ENCODE measurements at places on chromosomes 5 and 9.

GRCh38 chr9:72089451-72090130 lies 29.2 kb upstream of the C9orf57 start:
- DNase-seq, result no peak

DNA sequence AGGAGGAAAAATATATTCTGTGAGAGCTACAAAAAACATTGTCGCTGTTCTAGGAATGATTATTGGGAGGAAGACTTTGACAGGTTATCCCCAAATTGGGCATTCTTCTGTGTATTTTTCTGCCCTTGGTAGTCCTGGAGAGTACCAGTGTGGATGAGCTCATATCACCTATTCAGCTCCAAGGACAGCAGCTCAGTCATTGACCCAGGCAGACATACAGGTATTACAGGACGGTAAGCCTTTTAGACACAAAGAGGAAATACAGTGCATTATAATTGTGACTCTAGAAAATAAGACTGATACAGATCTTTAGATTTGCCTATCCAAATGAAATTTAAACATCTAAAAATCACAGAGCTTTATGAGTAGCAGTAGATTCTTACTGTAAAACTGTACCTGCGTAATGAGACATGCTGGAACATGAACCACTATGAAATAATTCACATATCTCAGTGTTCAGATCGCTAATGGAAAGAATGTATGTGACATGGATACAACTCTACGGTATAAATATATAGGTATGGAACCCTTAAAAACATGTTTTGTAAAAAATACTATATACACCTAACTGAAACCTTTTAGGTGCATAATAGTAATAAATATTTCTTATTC lies 56.0 kb downstream of the PLK2 start:
- DNase-seq, result no peak

DNA sequence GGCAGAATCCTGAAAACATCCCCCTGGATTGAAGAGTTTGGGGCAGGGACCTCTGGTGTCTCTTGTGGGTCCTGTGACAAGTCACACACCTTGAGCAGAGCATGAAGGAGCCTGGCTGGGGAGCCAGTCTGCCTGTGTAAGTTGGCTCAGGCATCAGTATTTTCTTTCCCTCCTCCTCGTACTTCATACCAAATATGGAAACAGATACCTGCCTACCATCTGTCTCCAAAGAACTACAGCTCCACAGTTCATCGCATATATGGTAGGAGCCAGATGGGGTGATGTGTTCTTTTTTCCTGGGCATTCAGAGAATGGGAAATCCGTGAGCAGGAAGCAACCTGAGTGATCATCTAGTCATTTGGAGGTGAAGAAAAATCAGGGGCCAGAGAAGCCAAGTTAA lies 177.3 kb upstream of the RAD23B start:
- DNase-seq, result no peak

- DNase-seq, result no peak
Measured at GRCh38 chr5:145198525-145199260, 636.4 kb downstream of the PRELID2 start.

- no peak for DNase-seq
Measured at GRCh38 chr5:116671211-116671736, 96.7 kb upstream of the SEMA6A start.

DNA sequence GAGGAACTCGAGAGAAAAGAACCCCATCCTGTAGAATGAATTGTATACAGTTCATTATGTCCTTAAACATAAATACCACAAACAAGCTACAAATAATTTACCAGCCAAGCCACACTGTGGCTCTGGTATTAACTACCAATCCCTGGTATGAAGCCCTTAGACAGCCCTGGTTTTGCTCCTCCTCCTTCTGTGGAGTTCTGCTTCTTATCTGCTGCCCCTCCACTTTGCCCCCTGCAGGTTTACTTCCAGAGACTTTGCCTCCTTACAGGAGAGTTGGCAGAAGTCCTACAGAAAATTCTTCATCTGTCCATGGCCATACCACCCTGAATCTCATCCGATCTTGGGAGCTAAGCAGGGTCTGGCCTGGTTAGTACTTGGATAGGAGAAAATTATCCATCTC lies 219.8 kb downstream of the ACTL7B start:
- no peak for DNase-seq

- no peak for DNase-seq
Measured at GRCh38 chr9:21872696-21873095, 70.3 kb downstream of the MTAP start.

DNA sequence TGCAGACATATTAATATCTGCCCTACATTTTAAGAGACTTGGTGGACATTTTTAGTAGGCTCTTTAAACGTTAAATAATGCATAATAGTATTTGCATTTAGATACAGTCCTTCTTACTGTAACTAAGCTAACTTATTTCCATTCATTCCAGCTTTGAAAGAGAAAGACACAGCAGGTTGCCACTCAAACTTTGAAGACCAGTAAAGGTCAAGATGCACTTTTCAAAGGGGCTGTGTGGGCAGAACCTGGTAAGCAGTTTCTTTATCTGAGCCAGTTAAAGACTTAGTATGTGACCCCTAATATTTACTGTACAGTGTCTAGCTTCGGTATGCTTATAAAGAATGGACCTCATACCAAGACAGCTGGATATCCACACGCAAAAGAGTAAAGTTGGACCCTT lies 20.8 kb downstream of the PLGRKT start:
- no peak for DNase-seq

- DNase-seq, result no peak
Measured at GRCh38 chr9:120951960-120952618, 25.5 kb upstream of the TRAF1 start.

GRCh38 chr9:93049491-93049890 lies 9.0 kb upstream of the SUSD3 start:
- DNase-seq, result no peak

GRCh38 chr5:122430319-122430586 lies 118.2 kb downstream of the SNCAIP start:
- DNase-seq, result no peak

DNA sequence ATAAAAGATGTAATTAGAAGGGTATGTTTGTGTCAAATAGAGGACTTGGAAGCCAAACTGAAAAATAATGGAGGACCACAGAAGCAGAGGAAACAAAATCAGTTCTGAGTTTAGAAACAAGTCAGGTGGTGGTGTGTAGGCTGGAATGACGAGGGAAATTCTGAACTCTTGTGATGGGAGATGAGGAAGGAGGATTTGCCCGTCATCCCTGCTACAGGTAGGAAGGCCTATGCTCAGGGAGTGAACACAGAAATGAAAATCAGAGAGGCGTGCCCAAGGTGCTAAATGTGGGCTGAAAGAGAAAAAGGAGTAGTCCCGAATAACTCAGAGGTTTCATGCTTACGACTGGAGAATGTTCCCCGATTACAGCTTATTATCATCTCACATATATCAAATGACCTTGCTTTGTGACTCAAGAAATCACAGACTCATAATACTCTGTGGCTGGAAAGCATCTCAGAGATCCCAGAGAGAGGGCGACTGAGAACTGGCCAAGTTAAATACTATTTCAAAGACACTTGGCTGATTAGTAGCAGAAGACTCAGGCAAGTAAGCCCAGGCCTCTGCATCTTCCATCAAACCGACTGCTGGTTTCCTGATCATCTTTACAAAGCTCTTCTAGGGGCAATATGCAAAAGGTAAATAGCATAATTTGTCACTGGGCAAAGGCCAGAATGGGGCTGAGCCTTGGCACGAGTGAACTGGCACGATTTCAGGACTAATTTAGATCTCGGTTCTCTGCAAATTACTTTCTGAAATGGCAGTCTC lies 126.0 kb downstream of the SUSD1 start:
- DNase-seq, result no peak

DNA sequence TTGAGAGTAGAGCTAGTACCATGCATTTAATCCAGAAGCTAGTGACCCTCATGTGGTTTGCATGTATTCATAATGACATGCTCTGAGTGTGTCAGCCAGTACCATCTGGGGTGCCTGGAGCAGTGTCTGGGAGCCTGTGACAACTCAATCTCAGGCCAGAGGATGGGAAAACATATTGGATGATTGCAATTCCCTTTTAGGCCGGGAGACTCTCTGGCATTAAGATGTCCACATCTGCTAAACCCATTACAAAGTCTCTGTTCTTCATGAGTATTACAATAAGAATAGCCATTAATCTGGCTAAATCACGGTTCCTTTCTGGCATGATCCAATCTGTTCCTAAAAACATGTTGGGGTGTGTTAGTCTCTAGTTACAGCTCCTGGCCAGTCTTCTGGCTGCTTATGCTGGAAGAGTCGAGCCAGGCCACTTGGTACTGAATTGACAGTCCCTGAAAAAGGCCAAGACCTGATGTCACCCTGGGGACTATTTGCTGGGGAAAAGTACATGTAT lies 475.7 kb downstream of the ENC1 start:
- DNase-seq, result no peak

DNA sequence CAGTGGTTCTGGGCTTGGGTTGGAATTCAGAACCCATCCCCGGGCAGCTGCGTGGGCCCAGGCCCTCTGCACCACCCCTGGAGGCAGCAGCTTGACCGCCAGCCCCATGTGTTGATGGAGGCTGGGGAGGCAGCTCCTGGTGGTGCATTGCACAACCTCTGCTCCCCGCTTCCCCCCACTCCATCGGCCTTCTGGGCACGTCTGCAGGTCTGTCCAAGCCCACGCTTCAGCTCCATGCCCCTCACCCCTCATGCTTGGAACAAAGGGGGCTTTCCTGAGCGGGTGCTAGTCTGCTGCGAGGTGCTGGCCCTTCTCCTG lies 1.4 kb downstream of the NCS1 start:
- no peak for DNase-seq

DNA sequence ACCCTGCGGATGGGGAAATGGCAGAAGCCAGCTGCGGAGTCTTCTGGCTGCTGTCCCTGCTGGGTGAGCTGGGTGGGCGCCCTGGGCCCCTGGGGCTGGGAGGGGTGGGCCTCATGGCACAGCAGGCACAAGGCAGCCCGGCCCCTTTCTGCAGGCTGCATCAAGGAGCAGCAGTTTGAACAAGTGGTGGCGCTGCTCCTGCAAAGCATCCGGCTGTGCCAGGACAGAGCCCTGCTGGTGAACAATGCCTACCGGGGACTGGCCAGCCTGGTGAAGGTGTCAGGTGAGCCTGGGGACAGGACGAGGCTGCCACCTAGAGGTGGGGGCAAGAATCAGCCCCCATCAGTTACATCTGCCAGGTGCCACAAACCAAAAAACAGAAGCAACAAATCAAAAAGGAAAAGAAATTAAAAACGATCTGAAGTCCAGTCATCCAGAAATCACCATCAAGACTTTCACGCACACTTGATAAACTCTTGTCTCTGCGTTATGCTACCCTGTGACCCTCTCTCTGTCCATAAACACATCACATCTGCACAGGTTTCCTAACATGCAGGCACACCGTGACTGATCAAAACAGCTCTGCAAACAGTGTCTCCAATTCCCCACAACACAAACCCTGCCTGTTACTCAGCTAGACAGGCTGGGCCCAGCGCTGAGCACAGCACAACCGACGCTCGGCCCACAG lies 13.9 kb downstream of the REXO4 start:
- DNase-seq, result peak; percentile 42

- DNase-seq, result no peak
Measured at GRCh38 chr5:176794509-176794908, 15.8 kb upstream of the UNC5A start.

GRCh38 chr5:41445937-41446563 lies 64.4 kb downstream of the PLCXD3 start:
- no peak for DNase-seq

DNA sequence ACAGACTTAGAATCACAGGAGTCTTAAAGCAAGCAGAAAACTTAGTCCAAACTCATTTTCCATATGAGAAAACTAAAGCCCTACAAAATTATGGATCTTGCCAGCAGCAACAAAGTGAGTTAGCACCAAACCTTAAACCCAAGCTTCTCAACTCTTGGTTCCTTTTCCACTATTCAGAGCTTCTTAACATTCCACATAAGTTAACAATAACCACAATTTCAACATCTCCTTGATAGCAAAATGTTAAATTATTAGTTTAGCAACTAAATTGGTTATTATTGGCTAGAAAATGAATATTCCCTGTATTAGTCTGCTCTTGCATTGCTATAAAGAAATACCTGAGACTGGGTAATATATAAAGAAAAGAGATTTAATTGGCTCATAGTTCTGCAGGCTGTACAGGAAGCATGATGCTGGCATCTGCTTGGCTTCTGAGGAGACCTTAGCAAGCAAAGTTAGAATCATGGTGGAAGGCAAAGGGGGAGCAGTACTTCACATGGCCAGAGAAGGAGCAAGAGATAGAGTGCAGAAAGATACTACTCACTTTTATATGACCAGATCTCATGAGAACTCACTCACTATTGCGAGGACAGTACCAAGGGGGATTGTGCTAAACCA lies 26.2 kb upstream of the ARSB start:
- DNase-seq, result no peak

DNA sequence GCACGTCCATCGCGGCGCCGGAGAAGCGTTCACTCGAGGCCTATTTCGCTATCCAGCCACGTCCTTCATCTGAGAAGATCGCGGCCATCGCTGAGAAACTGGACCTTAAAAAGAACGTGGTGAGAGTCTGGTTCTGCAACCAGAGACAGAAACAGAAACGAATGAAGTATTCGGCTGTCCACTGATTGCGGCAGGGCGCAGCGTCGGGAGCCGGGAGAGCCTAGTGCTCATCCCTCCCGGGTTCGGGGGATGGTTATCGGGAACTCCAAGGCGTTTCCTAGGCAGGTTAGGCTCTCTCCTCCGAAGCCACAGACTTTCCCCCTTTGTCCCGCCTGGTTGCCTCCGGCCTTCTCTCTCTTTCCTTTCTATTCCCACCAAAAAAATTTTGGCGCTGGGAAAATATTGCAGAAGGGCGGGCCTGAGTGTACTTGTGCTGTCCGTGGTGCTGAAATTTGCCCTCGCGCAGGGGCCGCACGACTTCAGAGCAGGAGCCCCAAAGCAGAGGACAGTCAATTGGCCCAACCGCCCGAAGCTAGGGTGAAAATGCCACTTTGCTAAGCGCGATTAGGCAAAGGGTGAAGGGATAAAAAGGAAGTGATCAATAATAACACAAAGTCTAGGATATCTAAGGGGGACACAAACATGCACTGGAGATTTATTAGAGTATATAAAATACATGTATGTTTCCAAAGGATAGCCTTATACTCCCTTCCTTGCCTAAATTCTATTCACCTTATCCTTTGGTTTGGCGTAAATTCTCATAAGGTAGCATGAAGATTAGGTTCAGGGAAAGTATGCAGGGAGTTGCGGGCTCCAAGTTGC lies 1.8 kb downstream of the POU4F3 start:
- no peak for DNase-seq

GRCh38 chr5:151151793-151152192 lies 5.8 kb downstream of the ANXA6 start:
- no peak for DNase-seq

DNA sequence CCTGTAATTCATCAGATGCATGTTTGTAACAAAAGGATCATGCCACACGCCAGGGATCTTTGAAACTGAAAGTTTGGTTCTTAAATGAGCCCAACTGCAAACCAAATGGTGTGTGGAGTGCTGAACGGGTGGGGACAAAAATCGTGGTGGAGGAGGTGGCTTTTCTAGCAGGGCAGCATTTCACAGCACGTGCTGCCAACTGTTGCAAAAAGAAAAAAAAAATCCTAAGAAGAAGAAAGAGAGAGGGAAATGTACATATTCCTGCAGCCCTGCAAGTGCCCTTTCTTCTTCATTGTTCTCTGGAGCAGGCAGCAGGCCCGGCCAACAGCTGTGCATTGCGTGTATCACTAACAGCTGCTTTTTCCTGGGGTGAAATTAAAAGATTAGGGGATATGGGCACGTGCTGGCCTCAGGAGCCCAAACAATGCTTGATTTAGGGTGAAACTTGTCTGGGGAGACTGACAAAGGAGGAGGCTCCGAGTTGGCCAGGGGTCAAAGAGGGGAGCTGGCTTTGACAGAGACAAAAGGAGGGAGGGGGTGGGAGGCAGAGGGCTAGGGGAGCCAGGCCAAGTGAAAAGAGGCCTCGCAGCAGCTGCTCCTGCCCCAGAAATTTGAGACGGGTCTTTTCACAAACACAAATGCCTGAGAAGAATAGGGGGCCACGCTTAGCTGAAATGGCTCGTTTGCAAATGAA lies 73.0 kb downstream of the GADD45G start:
- no peak for DNase-seq
